ENCODE measurements at places on chromosomes 12 and 14.

- no peak for DNase-seq
These were observed 65.5 kb downstream of the WSCD2 start for GRCh38 chr12:108194585-108194984.

- DNase-seq: no peak
These were observed 325.6 kb downstream of the SEC23A start for GRCh38 chr14:38777401-38777800.

DNA sequence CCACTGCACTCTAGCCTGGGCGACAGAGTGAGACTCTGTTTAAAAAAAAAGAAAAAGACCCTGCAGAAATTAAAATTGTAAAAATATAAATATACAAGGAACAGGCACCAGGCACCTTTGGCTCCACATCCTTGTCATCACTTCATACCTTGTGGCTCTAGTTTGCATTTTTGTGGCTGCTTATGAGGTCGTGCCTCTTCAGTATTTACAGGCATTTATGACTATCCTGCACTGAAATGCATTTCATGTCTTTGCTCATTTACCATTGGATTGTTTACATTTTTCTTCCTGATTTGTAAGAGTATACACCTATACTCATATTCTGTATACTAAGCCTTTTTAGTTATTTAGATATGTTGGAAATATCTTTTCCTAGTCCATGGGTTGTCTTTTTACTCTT, 20.1 kb downstream of the BICD1 start:
- DNase-seq: no peak

GRCh38 chr12:131766382-131767107, 55.7 kb downstream of the SFSWAP start:
- no peak for DNase-seq

DNA sequence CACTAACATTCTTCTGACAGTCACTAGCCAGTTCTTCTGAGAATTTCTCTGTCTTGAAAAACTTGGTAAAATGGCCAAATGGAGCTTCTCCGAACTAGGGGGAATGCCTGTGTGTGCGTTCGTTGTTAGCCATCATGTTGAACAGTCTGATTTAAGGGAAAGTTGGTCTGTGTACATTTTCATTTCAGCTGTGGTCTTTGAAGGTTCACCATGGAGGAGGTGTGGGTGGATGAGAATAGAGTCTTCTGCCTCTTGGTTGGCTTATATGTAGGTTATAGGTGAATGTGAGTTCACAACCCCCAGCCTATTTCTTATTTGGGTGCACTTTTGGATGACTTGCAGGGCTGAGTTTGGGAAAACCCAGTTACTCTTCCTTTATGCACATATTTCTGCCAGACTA, 12.9 kb downstream of the ETV6 start:
- no peak for DNase-seq

DNA sequence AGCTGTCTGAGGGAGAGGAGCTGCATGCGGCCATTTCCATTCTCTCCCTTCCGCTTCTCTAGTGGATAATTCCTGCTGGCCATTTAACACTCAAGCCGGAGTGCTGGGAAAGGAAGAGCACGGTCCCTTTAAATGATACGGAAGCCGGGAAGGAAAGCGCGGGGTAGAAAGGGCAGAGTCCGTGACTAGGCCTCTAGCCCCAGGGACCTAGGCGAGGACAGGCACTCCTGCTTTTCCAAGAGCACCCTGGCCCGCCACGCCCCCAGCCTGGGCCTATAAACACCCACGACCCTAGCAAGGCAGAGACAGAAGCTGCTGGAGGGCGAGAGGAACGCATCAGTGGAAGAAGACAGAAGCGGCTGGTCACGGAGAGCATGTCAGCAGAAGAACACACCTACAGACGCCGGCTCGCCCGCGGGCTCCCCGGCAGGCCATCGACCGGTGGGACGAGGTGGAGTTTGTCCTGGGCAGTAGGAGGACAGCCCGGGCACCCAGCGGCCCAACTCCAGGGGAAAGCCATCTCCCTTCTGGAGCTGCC, 1206.6 kb upstream of the TMEM132C start:
- no peak for DNase-seq

DNA sequence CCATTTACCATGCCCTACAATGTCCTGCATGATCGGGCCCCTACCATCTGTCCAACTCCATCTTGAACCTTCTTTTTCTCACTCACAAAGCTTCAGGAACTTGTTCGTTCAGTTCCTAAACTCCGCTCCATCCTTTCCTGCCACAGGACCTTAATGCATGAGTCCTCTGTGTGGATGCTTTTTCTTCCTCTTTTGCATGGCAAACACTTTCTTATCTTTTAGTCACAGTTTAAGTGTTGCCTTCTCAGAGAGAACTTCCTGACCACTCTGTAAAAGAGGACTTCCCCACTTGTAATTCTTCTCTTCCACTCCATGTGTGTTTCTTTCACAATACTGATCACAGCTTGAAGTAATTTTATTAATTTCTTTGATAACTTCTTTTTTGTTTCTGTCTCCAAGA, 54.4 kb upstream of the ETV6 start:
- no peak for DNase-seq

DNA sequence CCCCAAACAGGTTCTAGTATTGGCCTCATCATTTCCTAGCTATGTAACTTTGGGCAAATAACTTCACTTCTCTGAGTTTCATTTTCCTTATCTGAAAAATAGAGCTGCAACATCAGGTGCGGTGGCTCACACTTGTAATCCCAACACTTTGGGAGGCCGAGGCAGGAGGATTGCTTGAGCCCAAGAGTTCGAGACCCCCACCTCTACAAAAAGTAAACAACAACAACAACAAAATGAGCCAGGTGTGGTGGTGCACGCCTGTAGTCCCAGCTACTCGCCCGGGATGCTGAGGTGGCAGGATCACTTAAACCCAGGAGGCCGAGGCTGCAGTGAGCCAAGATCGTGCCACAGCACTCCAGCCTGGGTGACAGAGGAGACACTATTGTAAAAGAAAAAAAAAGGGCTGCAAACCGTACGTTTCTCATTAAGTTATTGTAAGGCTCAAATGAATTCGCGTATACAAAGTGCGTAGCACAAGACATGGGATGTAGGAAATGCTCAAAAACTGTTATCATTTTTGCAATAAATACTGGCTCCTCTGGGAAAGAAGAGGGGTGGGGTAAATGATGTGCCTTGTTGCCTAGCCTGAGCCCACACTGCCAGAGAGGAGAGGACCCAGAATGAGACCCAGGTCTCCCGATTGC, 903 bp downstream of the C12orf76 start:
- no peak for DNase-seq

GRCh38 chr12:104459368-104459909, 2.7 kb downstream of the CHST11 start:
- no peak for DNase-seq

DNA sequence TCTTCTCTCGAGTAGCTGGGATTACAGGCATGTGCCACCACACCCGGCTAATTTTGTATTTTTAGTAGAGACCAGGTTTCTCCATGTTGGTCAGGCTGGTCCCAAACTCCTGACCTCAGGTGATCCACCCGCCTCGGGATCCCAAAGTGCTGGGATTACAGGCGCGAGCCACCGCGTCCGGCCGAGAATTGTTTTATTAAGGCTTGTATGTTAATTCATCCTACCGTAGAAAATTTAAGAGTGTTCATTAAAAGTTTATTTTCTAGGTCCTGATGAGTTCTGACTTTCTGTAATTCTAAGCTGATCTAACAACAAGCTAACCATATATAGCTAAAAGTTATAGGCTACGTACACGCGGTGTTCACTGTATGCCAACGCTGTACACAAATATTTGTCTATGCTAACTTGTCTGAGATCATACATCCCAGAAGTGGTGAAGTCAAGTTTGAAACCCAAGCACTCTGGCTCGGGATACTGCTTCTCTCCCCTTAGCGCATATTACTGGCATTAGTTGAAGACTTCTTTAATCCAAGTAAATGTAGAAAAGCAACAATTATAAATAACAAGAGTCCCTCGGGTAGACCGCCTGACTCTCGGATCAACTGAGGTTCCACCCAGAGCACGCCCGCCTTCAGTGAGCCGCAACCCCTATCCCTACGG, 570 bp upstream of the MRPS35 start:
- DNase-seq: no peak

DNA sequence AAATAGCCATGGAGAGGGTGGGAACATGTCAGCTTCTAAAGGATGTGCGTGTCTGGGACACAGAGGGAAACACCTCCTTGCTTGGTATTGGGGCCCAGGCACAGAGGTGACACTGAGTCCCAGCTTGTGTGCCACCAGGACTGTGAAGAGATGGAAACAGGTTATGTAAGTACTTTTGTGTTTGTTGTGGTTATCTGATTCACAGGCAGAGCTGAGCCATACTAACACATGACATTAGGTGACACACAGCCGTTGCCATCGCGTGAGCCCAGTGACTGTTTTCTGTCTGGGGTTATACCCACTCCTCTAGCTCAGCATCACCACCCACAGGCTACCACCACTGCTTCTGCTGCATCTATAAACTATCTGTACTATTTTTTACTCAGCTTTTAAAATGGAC, 12.1 kb upstream of the FLVCR2 start:
- DNase-seq: no peak

DNA sequence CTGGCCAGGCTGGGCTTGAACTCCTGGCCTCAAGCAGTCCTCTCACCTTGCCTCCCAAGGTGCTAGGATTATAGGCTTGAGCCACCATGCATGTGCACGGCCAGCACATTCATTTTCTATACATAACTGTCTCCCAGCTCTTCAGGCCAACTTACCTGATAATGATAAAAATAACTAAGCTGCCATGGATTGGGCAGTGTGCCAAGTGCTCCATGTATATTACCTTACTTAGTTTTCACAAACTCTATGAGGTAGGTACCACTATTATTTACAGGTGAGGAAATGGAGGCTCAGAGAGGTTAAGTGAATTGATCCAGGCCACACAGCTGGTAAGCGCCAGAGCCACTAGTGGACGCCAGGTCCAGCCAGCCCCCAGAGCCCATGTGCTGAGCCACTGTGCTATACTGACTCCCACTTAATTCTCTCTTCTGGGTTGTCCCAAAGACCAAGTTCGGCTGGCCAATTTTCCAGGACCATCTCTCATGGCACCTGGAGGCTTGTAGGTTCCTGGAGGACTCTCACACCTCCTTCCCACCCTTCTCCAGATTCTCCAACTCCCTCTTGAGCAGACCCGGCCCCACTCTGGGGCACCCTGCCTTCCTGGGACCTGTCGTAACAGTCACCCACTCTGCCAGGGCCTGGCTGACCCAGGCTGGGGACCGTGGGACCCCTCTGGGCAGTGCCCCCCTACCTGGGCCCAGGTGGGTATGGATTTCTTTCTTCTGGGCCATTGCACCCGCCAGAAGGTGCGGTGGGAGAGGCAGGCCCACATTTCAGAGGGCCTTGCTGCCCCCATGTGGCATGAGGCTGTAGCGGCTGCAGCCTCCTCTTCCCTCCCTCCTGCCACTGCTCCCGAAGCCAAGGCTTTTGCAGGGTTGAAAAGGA, 30.2 kb upstream of the CIPC start:
- DNase-seq: no peak

- DNase-seq: no peak
These were observed 26.7 kb upstream of the RAB21 start for GRCh38 chr12:71727958-71728357.

DNA sequence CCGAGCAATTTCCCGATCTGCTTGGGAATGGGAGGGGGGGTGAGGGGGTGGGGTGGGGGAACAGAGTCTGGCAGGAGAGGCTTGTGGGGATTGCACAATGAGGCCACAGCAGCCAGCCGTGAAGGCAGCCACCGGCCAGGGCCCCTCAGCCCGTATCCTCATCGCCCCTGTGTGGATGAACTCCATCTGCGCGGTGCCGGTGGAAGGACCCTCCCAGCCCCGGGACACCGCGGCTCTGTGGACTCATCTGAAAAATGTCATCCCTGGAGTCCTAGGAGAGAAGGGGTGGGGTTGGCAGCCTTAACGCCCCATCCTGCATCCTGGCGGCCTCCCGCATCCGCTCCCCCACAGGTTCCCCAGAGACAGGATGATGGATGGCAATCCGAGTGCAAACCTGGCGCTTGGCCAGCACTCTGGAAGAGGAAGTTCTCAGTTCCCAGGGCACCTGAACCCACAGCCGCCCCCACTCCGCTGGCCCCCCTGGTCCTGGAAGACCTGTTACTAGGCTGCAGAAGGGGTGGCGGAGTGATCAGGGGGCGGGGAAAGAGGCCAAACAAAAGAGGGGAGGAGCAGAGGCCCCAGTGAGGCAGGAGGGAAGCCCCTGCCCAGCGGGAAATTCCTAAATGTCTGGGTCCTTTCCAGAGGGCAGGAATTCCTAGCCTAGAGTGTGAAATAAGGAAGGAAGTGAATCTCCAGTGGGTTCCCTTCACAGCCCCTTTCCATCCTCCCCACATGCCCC, 1.2 kb upstream of the TNFAIP2 start:
- DNase-seq: no peak

GRCh38 chr14:101960225-101960624, 4.1 kb upstream of the DYNC1H1 start:
- DNase-seq: no peak

- peak; percentile 76 for DNase-seq
These were observed 139.3 kb downstream of the ADGRD1 start for GRCh38 chr12:131092901-131093603.

- DNase-seq: no peak
These were observed 1.3 kb upstream of the EEA1 start for GRCh38 chr12:92930421-92930820.

DNA sequence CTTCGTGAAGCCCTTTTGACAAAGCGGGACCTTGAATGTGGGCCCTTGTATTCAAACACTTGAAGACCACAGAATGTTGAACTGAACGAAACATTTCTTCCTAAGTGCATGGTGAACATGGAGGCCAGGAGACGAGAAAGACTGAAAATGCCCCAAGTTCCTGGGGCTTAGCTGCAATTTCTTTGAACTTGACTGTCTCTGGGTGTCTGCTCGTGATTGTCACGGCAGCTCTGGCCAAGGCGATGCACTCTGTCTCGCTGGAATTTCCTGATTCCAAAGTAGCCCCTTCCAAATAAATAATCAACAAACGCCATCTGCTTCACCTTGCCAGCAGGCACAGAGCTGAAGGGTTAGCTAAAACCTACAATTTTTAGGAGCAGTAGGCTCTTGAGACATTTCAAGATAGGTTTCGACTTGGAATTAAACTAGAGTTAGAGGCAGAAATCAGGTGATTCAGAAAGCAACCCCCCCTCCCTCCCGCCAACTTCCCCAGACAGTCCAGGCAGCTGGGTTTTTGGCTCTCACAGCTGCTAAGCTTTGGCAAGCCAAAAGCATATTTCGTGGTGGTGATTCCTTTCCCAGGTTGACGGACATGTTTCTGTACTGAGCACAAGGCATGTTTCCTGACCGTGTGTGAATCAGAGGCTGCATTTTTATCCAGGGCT, 13.5 kb upstream of the IRF2BPL start:
- no peak for DNase-seq

- DNase-seq: no peak
These were observed 14.6 kb downstream of the PCNX4 start for GRCh38 chr14:60106339-60106738.

- no peak for DNase-seq
These were observed 136.2 kb upstream of the PDZRN4 start for GRCh38 chr12:41051954-41052353.

GRCh38 chr12:52975204-52975603, 26.3 kb downstream of the KRT18 start:
- no peak for DNase-seq

DNA sequence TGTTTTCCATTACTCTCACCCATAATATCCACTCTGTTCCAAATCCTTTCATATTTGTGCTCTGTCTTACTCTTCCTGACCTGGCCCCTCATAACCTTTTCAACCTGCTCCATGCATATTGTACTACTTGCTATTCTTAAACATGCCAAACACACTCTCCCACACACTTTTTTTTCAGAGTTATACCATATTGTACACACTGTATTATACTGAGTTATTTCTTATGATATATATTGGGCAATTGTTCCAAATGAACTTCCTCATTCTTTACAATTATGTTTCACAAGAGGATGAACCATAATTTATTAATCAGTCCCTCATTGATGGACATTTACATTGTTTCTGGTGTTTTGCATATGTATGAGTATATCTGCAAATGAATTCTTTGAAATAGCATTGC, 18.5 kb downstream of the ATL1 start:
- no peak for DNase-seq
